Mesenteric fat pad (tissue), 1 donor: ENCODE measurements at places on chromosomes 3 and 15. TPM values are rescaled to one million over a fixed set of nuclear protein-coding genes. Genes with fewer than 3 reads are reported as not detected.

CCDC71 gene
- 19.4 TPM for total RNA-seq

GRCh38 chr3:126952261-126952982, 30.5 kb upstream of the PLXNA1 start:
- DNase-seq = no peak

- DNase-seq = no peak
These were observed 235.3 kb downstream of the KCNMB2 start for GRCh38 chr3:178771511-178771910.

DNA sequence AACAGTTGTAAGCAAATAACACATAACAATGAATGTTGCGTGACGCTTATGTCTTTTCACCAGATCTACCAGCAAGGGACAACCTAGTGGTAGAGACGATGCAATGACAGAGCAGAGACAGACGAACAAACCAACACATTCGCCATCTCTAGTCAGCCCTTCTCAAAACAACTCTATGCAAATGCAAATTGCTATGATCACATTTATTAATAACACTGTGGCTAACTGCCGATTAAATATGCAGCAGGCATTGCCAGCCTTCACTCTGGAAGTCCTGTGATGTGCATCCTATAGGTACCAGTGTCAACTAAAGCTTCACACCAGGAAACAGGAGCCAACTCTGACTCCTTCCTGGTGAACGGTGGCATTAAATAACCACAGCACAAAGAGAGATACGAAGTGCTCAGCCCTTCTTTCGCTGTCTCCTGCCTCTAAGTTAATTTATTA, 94.2 kb downstream of the FOXP1 start:
- no peak for DNase-seq

DNA sequence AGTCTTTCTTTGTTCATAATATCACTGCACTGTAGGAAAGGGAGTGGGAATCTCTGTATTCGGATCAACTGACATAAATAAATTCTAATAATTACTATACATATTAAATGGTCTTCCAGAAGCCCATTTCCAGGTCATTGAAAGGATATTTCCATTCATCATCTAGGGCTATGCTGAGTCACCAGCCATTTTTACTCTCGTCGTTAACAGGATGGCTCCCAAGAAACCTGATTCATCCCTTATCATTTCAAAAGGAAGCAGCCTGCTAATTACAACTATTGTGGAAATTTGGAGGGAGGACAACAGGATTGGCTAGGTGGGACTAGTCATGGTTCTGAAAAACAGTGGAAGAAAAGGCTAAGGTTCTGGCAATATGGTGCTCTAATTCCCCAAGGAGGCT, 13.6 kb downstream of the GMNC start:
- DNase-seq = no peak

- no peak for DNase-seq
These were observed 8.8 kb downstream of the TYRO3 start for GRCh38 chr15:41567862-41568261.

GRCh38 chr15:39153058-39153714, 427.7 kb upstream of the THBS1 start:
- no peak for DNase-seq

DNA sequence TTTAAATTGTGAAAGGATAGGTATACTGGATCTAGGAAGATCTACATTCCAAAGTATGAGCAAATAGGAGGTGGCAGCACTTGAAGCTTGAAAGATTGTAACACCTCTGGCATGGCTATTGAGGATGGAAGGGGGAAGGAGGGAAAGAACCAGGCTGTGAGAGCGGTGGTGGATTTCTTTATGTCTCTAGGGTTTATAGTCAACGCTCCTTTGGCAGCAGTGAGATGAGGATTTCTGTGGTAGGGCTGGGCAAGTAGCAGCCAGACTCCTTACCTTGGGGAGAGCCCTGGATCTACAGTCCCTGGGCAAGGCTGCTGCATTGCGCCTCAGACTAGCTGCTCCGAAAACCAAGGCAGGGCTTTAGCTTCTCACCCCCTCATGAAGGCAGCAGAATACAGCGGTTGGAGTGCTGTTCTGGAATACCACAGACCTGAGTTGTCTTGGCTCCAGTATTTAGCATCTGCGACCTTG, 53.2 kb downstream of the MEF2A start:
- no peak for DNase-seq

GRCh38 chr3:29919571-29919970, 638.7 kb downstream of the RBMS3 start:
- DNase-seq = no peak

DNA sequence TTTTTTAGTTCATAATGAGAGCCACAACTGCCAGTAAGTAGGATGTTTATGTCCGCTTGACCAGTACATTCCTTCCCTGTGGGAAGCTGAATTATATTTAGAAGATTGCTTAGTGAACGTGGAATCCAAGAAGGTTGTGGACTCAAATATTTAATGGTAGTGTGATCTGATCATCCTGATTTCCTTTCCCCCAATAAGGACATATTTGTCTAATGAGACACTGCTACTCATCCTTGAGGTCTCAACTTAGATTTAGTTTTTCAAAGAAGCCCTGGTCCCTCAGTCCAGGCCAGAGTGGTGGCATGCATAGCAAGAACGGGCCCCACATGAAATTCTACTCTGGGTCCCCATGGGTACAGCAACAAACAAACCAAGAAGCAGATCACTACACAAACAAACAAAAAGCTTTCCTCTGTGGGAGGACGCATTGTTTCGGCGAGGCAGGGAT, 60.8 kb downstream of the USP13 start:
- no peak for DNase-seq

SETMAR gene
- 13.8 TPM for total RNA-seq

- DNase-seq = peak; percentile 97
These were observed 32.8 kb downstream of the DNASE1L3 start for GRCh38 chr3:58177747-58178527.

- DNase-seq = no peak
These were observed 48.0 kb upstream of the FSTL1 start for GRCh38 chr3:120498556-120499346.

DNA sequence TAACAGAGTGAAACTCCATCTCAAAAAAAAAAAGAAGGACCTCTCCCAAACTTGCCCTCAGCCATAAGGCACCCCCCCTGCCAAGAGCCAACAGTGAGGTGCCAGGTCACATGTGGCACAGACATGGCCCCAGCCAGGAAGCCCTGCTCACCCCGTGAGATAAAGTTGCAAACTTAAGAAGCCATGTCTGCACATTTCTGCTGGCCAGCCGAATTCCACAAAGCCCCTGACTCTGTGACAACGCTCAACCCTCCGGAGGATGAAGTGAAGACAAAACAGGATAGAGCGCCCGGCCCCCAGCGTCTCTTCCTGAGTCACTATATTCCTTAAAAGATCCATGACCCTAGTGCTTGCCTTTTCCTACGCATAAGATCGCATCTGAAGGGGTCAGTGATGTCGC, 188.1 kb downstream of the XXYLT1 start:
- no peak for DNase-seq

MAGEL2 gene
- total RNA-seq = 0.32 TPM

- DNase-seq = no peak
These were observed 14.7 kb downstream of the BNIP2 start for GRCh38 chr15:59674361-59674877.

- peak; percentile 22 for DNase-seq
These were observed 104.0 kb upstream of the SMAD3 start for GRCh38 chr15:66961407-66961884.

SAMD7 gene
- total RNA-seq = not detected

RBSN gene
- total RNA-seq = 26.0 TPM

DNA sequence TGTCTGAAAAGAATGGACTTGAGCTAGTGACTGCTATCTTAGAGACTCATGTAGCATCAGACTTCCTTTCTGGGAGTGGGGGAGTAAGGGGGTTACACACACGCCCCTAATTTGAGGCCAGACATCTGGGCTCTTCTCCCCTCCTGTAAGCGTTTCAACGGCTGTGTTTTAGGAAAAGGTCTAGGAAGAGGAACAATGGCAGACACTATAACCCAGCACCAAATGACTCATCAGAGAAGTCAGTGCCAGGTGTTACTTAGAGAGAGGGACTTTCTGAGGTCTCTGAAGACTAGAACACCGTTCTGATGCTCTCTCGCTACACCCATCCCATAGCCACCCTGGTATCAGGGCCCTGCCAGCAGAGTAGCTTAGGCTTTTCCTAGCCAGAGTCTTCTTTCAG, 65.5 kb downstream of the SSUH2 start:
- DNase-seq = no peak

GRCh38 chr15:44706946-44707636, 4.0 kb downstream of the PATL2 start:
- DNase-seq = no peak

DNA sequence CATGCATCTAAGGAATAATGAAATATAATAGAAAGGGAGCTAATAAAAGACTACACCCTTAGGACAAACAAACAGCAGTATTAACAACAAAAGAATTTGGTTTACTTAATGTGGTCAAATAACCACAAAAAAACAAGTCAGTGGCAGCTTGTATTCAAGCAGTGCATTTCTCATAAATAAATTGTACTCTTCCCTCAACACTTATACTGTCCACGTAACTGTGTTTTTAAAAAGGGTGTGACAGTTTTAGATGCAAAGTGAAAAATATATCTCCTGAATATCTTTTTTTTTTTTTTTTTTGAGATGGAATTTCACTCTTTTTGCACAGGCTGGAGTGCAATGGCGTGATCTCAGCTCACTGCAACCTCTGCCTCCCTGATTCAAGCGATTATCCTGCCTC, 698.2 kb upstream of the CADM2 start:
- DNase-seq = no peak
